Aorta (tissue), 5 donors: ENCODE measurements at places on chromosomes 7 and 10.

DNA sequence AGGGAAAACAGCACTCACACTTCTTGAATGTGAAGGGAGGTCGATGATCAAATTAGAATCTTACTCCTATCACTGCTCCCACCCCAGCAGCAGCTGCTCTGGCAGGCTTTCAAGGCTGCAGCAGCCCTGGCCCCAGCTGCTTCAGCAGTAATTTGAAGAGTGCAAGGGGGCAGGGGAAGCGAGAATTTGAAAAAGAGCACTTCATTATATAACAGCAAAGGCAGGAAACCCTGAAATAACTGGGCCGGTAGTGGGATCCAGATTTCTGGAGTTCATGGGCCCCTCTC is 44.9 kb downstream of the MYPN start:
- DNase-seq = no peak

GRCh38 chr10:86439544-86439943 is 72.9 kb upstream of the GRID1 start:
- no peak for DNase-seq

DNA sequence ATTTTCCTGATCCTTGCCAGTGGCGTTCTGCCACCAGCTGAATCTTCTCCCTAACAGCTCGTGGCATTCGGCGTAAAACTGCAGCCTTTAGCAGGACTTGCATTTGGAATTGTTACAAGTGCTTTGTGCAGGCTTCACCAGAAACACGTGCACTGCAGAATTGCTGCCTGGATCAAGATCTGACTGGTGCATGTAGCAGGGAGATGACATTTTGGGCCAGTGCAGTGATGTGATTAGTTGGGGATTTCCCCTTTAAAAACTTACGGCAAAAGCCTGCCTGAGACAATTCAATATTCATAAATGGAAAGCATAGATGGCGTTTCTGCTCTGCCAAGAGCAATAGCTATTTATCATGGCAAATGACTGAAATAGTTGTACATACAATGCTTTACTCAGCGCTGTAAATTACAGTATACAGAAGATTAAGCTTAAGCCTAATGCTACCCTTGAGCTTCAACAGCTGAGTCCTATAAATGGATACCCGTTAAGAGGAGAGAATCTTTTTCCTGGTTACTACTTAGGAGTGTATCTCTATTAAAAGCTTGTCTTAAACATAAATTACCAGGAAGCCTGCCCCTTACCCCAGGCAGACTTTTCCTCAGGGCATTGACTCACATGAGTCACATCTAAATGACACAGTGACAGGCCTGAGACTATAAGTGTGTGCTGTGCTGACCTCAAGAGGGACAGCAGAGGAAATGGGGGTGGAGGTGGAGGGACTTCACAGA is 106.3 kb downstream of the ATXN7L1 start:
- no peak for DNase-seq

GRCh38 chr7:82442492-82443035 is 1.0 kb downstream of the CACNA2D1 start:
- DNase-seq = no peak
